ENCODE measurements at places on chromosomes 6 and 20.

GRCh38 chr6:11653028-11653583 is 115.6 kb downstream of the TMEM170B start:
- DNase-seq: no peak

- no peak for DNase-seq
Measured at GRCh38 chr6:317448-318144, 25.3 kb downstream of the DUSP22 start.

GRCh38 chr6:17182961-17183360 is 81.1 kb downstream of the STMND1 start:
- DNase-seq: no peak

GRCh38 chr6:170438402-170438753 is 114.7 kb downstream of the PSMB1 start:
- no peak for DNase-seq

GRCh38 chr6:150813993-150814359 is 51.5 kb upstream of the MTHFD1L start:
- DNase-seq: no peak

DNA sequence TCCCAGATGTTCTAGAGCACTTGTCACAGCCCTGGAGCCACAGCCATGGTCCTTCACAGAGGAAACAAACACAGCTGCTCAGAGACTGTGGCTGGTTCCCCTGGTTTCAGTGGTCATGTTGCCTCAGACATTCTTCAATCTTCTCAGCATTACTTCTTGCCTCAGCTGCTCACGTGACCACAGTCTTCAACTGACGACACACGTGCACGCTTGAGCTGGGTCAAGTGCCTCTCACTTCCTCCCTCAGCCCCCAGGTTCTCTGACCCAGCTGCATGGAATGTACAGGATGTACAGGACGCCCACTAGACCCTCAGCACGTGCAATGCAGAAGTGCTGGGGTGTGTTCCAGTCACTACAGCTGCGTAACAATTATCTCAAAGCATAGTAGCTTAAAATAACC is 159.8 kb upstream of the GGTLC1 start:
- peak; percentile 52 for DNase-seq

- DNase-seq: no peak
Measured at GRCh38 chr6:79403086-79403485, 134.1 kb downstream of the LCA5 start.
